Brain (organoid and tissue), 16 donors: ENCODE measurements at places on chromosomes 13 and 19.

DNA sequence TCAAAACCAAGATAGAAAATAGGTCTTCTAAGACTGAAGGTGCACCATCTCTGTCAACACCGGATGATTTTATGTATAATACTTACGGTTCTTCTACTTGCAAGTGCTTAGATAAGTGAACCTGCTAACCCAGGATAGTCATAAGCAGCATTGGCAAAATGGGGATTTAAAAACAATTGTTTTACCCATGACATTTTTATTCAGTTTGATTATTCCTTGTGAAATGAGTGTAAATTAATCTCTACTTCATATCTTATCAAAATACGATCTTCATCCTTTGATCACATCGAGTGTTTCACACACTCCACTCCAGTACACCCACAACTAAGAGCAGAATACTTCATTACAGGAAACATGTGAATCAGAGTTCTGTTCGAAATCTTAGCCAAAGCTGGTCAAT is 23.0 kb upstream of the MTRF1 start:
- DNase-seq = no peak

DNA sequence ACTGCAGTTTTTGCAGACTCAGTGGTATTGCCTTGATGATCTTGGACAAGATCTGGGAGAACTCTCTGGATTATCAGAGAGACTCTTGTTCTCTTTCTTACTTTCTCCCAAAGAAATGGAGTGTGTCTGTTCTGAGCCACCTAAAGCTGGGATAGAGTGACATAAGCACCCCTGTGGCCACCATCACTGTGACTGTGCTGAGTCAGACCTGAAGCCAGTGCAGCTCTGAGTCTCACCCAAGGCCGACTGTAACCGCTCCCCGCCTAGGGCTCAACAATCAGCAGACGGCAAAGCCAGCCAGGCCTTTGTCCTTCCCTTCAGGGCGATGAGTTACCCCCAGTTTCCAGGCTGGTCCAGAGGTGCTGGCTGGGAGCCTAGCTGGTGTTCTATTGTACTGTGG is 795.6 kb downstream of the UQCRFS1 start:
- DNase-seq = no peak

- no peak for DNase-seq
Measured at GRCh38 chr13:41465241-41465847, 8.0 kb downstream of the RGCC start.

DNA sequence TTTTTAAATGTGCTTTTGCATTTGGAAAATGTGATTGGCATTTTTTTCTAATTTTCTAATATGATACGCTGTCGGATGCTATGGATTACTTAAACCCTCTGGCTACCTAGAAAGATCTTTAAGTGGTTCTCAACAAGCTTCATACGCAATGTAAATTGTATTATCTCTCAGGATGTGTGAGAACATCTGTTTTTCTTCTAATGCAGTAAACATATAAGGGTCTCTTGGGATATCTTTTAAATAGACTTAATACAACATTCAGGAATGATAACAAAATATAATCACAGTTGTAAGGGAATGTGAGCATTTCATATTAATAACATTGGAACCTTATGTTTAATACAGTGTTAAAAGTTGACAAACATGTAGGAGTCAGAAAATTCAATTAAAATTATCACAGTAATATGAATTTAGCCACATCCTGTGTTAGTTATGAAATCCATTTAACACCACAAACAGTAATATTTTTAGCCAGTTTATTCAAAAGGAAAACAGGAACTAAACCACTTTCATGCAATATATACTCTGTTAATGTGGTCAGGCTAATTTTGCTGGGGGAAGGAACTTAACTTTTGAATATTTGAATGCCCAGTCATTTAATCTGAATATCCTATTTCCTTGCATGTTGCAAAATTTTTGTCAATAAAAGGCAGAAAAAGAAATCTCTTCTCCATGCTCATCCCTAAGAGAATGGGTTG is 15.0 kb upstream of the ALOX5AP start:
- no peak for DNase-seq

- no peak for DNase-seq
Measured at GRCh38 chr13:19567820-19568534, 6.6 kb upstream of the TPTE2 start.

GRCh38 chr13:41059456-41060081 is 1.7 kb upstream of the WBP4 start:
- peak; percentile 22 for DNase-seq

- no peak for DNase-seq
Measured at GRCh38 chr13:39951301-39951700, 295.8 kb downstream of the COG6 start.
